ENCODE measurements at places on chromosomes 1 and 21.

- no peak for DNase-seq
Observed at GRCh38 chr1:18155881-18156385, 48.3 kb downstream of the IGSF21 start.

DNA sequence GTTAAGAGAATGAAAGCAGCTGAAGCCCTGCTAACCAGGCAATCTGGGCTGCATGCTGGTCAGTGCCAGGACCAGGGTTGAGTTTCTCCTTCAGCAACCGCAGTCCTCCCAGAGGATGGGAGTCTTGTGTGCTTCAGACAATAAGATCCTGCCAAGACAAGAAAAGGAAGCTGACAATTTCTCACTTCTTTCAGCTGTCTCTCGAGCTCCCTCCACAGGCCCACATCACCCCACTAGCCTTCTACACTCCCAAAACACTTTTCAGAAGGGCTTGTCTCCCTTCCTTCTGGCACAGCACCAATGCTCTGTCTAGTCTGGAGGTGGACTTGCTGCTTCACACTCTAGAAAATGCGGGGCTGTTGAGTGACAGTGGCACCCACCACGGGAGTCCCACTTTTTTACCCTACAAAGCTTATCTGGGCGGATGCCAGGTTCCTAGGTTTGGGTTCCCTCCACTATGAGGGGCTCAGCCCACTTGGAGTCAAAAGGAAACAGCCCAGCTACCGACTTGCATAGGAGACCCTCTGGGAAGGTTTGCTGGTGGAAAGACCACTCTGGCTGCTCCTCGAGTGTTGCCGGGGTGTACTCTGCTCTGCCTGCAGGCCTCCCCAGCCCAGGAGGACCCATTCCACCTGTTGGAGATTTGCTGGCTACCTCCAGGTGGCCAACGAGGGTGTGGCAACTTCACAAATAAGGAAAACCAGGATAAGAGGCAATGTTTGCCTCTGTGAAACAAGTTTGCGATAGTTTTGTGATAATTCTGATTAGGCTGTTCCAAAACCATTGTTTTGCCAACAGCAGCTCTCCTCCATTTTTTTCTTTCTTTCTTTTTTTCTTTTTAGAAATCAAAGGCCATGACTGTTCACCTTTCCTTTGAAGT lies 68.9 kb downstream of the TENT5C start:
- no peak for DNase-seq

- DNase-seq: no peak
Observed at GRCh38 chr1:67285780-67286488, 21.7 kb upstream of the IL12RB2 start.

DNA sequence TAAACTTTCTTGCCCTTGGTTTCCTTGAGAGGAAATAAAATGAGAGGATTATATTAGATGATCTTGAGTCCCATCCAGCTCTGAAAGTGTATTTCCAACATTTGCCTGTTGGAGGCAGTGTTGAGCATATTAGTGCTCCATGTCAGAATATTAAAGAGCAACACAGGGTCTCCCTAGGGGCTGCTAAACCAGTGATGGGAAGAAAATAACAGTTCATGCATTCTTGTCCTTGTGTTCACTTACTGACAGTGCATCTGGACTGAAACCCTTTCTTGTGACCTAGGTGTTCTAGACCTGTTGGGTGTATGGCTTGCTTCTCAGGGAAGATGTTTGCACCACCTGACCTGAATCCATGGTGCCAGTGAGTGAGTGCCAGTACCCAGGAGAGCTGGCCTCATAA lies 124.7 kb upstream of the KIAA0040 start:
- DNase-seq: no peak

- no peak for DNase-seq
Observed at GRCh38 chr1:100532645-100533044, 5.3 kb upstream of the GPR88 start.

GRCh38 chr1:231983588-231984193 lies 357.1 kb downstream of the DISC1 start:
- no peak for DNase-seq

- no peak for DNase-seq
Observed at GRCh38 chr1:225300381-225300780, 127.5 kb downstream of the LBR start.

DNA sequence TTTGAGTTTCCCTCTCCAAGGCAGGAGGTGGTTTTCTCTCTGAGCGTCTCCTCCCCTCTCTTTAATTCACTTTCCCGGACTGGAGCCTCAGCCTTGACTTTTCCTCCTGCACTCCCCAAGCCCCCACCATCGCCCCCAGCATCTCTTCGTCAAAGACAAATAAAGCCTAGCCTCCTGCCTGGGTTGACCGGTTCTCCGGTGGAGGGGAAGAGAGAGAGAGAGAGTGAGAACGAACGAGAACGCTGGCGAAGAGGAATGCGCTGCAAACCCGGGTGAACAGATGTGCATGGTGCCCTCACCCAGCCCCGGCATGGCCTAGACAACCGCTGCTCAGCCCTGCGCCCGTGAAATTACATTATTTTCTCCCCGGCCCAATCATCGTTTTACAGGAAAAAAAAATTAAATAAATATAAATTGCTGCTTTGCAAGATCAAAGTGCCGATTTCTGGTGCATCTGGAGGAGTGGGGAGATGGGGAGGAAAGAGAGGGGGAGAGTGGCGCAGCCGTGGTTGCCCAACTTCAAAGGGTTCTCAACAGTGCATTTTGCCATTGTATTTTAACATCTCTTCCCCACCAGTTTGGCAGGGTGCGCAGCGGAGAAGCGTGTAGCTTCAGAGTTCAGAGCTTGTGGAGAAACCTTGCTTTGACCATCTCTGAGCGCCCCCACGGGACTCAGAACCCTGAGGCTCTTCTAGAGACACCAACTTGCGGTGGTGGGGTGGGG lies 11.4 kb upstream of the TBX15 start:
- DNase-seq: no peak

GRCh38 chr1:94949681-94950661 lies 23.1 kb upstream of the CNN3 start:
- DNase-seq: no peak

- no peak for DNase-seq
Observed at GRCh38 chr1:108845991-108846390, 10.9 kb downstream of the AKNAD1 start.

DNA sequence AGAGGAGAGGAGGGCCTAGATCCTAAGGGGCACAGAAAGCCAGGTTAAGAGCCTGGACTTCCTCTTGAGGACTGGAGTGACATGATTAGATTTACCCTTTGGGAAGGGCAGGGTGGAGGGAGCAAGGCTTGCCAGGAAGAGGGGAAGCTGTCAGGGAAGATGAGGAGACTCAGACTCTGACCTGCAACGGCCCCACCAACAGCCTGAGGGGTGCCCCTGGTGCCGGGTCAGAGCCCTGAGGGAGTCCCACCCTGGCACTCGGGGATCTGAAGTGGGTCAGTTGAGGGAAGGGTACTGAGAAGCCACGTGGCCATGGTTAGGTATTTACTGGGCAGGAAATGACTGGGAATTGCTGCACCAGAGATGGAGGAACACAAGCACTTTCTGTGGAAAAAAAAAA lies 9.8 kb downstream of the ECE1 start:
- DNase-seq: no peak

DNA sequence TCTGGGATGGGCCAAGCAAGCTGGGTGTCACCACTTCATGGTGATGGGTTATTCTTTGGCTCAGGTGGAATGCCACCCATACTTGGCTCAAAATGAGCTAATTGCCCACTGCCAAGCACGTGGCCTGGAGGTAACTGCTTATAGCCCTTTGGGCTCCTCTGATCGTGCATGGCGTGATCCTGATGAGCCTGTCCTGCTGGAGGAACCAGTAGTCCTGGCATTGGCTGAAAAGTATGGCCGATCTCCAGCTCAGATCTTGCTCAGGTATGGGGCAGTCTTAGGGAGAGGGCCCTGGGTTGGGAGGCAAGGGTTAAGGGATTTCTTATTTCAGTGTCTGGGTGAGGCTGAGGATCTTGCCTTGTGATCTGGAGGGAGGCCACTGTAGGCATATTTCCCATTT lies 15.4 kb upstream of the NASP start:
- no peak for DNase-seq

DNA sequence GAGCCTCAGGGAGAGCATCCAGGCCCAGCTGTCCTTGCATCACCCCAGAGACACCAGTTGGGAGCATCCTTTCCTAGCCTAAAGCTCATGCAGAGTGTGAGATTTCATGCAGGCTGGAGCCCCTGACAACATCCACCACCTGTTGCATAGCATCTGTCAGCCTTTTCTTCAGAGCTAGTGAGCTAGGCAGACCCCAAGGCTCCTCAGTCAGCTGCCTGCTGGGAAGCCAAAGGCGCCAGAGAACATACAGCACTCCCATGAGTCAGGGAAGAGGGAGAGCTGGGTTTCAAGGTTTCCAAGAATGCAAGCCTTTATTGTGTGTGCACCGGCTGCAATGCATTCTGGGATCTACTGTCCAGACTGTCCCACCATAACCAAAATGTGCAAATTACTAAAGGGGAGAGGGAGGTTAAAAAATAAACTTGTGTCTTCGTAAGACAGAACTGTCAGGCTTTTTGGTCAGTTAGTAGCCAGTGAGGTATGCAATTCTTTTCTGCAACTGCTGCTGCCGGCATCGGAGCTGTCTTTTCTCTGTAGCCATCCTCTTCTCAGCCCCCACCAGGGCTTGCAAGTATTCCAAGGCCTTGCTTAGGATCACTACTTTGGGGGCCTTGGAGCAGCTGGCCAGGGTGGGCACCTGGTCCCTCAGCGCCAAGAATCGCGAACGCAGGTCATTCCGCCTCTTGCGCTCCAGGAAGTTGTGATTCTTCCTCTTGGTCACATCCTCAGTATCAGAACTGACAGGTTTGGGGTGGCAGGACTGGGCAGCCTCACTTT lies 4.6 kb downstream of the MYCL start:
- DNase-seq: no peak

- DNase-seq: no peak
Observed at GRCh38 chr1:180254854-180255253, 24.8 kb downstream of the LHX4 start.

GRCh38 chr1:204506969-204507316 lies 9.3 kb upstream of the MDM4 start:
- peak; percentile 88 for DNase-seq

GRCh38 chr1:54973205-54973921 lies 7.1 kb upstream of the TMEM61 start:
- DNase-seq: no peak

DNA sequence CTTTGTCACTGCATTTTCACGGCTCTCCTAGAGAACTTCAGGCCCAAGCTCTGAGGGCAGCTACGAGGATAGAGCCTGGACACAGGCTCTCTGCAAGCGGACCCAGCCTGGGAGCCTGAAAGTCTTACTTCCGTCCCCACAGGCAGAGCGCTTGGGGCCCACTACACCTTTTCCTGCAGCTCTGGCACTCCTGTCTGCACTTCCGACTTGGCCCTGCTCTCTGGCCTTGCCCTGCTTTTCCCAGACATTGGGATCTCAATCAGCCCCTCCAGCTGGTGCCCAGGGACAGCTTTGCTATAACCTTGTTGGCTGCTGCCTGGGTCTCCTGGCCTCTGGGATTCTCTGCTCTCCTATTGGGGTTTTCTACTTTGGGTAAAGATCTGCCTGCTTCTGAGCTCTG lies 27.6 kb downstream of the WNT4 start:
- DNase-seq: no peak

DNA sequence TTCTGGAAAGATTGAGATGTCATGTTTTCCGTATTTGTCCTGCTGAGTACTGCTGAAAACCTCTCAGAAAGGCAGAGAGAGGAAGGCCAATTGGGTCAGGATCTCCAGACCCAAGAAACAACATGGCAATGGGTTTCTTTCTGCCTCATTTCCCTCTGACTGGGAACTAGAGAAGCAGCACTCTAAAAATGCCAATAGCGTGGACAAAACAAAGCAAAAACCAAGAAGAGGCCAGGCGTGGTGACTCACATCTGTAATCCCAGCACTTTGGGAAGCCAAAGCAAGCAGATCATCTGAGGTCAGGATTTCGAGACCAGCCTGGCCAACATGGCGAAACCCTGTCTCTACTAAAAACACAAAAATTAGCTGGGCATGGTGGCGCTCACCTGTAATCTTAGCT lies 18.3 kb downstream of the TNFRSF9 start:
- no peak for DNase-seq

GRCh38 chr1:186014370-186015037 lies 280.3 kb downstream of the HMCN1 start:
- DNase-seq: no peak

DNA sequence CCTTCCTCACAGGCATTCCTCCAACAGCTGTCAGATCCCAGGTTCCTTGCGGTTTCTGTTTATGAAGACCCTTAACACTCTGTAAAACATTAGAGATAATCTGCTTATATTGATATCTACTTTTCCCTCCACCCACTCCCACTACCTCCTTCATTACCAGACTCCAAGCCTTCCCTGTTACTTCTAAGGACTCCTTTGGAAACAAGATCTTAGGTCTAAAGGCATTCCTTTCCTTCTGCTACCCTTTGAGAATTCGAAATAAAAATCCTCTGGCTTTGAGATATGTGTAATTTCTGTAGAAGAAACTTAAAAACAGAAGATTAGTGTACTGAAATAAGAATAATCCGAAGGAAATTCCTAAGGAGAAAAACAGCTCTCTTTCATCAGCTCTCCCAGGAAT lies 23.7 kb upstream of the LYPLAL1 start:
- no peak for DNase-seq

DNA sequence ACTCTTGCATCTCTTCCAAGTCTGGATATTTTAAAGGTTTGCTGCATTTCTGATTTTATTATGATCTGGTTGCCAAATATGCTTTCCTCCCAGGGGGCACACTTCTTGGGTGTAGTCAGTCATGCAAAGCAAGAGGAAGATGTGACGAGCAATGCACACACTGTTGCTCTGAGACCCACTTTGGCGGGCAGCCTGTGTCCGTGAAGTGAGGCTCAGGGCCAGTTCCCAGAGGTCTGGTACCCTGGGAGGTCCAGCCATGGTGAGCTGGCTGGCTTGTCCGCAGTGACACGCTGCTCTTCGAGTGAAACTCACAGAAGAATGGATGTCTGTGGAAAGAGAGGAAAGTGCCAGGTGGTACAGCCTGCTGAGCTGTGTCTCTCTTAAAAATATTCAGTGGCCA lies 52.8 kb upstream of the EDN2 start:
- DNase-seq: no peak

DNA sequence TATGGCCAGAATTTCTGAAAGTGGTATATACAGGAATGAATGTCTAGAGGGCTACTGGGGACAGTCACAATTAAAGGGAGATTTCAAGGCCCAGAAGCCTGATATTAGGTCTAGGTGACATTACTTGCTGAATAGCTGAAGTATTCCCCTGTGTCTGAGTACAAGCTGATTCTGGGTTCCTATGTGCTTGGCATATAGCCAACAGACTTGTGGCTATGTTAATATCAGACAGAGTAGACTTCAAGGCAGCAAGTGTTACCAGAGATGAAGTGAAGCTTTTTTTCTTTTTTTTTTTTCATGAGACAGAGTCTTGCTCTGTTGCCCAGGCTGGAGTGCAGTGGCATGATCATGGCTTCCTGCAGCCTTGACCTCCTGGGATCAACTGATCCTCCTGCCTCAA lies 8.3 kb downstream of the TTC4 start:
- no peak for DNase-seq

- no peak for DNase-seq
Observed at GRCh38 chr1:172108161-172108893, 267.0 kb downstream of the DNM3 start.
